ENCODE measurements at places on chromosomes 3 and 15. TPM values are rescaled to one million over a fixed set of nuclear protein-coding genes. Genes with fewer than 3 reads are reported as not detected.

Gene BCL2A1
- not detected for total RNA-seq

Gene RETNLB
- total RNA-seq = not detected

Gene CD200R1
- 0.16 TPM for total RNA-seq

Gene POC1A
- 1.9 TPM for total RNA-seq

Gene ADIPOQ
- not detected for total RNA-seq

Gene SLC28A2
- total RNA-seq = not detected

Gene AADAC
- total RNA-seq = not detected

Data from hair follicle dermal papilla cell (primary cell).